NCI-H748 treated with DMSO at 0.1 percent for 48 hours (cell line): ENCODE measurements at places on chromosomes 4 and X.

- no peak for DNase-seq
Measured at GRCh38 chrX:14825851-14826250, 47.0 kb downstream of the FANCB start.

DNA sequence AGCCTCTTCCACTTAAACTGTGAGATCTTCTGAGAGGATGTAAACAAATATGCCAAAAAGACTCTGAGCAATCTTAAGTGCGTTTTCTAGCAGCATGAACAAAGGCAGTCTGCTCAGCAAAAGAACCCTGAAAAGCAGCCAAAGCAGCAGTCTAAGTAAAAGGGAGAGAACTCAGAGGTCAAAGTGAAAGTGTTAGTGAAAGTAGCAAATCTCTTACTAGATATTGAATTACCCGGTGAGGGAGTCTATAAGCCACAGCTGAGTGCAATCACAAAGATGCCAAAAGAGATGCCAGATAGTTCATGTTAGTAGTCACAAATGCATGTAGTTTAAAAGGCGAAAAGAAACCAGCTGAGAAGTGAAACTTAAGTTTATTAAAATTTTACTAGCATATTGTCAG, 7.9 kb upstream of the GNRHR start:
- DNase-seq = no peak

DNA sequence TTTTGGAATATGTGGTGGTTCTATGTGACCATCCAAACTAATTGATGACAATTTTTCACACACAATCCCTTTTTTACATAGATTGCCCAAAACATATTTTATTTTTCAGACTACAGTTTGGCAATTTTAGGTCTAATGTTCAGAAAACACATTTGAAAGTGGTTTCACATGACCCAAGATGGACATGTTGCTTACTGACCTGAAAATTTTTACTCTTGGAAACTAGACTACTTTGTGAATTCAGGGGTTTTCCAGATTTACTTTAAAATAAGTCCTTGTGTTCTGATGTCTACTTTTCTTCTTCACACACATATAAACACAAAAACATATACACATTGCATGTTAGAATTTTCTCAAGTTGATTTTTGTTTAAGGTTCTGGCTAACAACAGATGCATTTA, 79.5 kb downstream of the HMGB2 start:
- no peak for DNase-seq

- DNase-seq = no peak
Measured at GRCh38 chrX:109463784-109464183, 18.1 kb downstream of the GUCY2F start.

- no peak for DNase-seq
Measured at GRCh38 chrX:123822965-123823364, 36.9 kb upstream of the XIAP start.

- no peak for DNase-seq
Measured at GRCh38 chrX:97238632-97239031, 354.9 kb downstream of the RPA4 start.

- DNase-seq = peak; percentile 57
Measured at GRCh38 chrX:38277802-38278201, 49.5 kb downstream of the RPGR start.

DNA sequence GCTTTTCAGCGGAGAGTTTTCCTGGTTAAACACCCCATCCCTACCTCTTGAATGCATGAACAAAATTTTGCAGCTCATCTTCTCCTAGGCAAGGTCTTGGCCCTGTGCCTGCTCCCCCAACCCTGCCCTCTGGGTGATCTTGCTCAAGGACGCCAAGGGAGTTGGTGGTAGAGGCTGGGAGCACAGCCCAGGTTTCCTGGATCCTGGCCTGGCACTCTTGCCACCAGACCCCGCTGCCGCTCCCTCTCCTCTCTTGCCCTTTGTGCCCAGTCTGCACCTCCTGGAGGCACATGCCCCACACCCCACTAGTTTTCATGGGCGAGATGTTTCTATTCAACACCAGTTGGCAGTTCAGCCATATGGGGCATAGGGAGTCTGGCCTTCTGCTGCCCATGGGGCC, 37.3 kb downstream of the TSC22D3 start:
- DNase-seq = no peak

DNA sequence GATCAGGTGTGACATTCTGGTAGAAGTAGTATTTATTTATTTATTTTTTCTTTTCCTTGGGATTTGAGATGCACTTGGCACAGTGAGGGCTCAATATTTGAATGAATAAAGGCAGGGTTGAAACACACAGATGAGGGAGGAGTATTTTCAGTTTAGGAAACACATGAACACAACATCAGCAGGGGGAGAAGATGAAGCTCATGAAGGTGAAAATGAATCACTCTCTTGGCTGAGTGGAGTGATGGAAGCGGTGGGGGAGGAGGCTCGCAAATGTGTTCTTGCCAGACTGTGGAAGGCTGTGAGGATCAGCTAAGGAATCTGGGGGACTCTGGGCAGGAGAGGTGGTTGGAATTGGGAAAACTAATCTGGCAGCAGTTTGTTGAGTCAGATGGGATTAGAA, 55.3 kb downstream of the ARHGAP10 start:
- DNase-seq = no peak

DNA sequence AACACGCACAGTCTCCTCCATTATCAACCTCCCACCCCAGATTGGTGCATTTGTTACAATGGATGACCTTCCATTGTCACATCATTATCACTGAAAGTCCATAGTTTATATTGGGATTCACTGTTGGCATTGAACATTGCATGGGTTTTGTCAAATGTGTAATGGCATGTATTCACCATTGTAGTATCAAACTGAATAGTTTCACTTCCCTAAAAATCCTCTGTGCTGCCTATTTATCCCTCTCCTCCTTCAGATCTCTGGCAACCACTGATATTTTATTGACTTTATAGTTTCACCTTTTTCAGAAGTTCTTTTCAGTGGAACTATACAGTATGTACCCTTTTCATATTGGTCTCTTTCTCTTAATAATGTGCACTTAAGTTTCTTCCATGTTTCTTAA, 1565.4 kb downstream of the PCDH18 start:
- no peak for DNase-seq

DNA sequence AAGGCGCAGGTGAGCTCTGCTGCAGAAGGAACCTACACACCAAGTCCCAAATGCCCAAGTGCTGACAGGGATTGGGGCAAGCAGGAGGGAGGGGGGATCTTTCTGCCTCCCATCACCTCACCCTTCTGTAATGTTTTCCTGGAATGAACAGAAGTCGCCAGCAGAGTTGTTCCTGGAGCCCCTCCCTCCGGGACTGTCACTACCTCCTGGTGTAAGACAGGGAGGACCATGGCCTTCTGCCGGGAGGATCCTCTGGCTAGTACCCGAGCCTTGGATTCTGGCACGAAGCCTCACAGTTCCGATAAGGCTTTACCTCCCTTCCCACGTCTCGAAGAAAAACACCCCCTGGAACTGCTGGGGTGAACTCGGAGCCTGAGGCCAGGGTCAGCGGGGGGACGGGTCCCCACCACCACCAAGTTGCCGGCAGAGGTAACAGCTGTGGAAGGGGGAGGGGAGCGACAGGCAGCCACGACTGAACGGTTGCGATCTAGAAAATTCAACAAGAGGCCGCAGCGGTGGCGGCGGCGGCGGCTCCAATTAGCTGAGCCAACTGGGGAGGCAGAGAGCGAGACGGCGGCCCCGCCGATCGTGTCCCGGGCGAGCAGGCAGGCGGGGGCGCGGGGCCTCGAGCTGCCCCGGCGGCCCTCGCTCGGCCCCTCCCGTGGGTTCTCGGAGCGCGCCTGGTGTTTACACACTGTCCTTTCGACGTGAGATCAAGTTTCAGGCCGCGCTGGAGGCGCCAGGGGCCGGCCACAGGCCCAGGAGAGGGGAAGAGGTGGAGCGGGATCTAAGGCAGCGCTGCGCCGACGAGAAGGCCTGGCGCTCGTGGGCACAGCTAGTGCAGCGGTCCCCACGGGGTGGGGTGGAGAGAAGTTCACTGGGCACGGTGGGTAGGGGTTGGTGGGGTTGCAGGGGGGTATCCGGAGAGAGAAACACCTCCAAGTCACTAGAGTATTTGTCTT, 53.7 kb upstream of the BCOR start:
- DNase-seq = peak; percentile 51

DNA sequence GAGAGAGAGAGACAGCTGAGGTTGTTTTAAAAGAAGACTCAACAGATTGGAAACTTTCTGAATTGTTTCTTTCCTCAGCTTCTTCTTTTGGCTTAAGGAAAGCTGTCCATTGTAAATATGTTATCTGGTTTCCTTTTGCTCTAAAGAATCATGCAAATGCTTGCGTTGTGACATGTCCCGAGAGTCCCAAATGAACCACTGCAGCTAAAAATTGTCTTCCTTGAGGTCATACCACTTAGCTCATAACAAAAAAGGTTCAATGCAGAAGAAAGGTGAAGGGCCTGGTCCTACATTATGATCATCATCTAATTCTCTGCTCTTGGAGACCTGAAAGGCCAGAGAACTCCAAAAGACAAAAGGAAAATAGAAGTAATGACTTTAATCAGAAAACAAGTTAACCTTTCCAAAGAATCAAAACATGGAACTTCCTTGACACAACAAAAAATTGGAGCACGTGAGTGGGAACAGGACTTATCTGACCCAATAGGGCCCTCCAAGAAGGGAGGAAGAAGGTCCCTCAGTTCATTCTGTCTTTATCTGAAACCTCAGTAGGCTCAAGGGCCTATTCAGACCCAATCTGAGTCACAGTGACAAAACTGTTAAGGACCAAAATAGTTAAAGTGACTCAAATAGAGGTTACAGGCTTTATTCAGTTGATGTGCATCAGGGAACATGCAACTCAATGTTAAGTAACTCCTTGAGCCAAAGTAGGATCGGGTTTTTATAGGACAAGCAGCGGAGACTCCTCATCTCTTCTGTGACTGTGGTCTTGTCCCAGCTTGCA, 14.7 kb upstream of the VSIG1 start:
- no peak for DNase-seq

- no peak for DNase-seq
Measured at GRCh38 chr4:39706741-39707511, 9.0 kb downstream of the UBE2K start.
